Activated CD4-positive, CD25-positive, alpha-beta regulatory T cell treated with anti-CD3 and anti-CD28 coated beads, Interleukin-2, amount 50 U/mL, for 24 hours (primary cell): ENCODE measurements at places on chromosomes 16 and 17.

DNA sequence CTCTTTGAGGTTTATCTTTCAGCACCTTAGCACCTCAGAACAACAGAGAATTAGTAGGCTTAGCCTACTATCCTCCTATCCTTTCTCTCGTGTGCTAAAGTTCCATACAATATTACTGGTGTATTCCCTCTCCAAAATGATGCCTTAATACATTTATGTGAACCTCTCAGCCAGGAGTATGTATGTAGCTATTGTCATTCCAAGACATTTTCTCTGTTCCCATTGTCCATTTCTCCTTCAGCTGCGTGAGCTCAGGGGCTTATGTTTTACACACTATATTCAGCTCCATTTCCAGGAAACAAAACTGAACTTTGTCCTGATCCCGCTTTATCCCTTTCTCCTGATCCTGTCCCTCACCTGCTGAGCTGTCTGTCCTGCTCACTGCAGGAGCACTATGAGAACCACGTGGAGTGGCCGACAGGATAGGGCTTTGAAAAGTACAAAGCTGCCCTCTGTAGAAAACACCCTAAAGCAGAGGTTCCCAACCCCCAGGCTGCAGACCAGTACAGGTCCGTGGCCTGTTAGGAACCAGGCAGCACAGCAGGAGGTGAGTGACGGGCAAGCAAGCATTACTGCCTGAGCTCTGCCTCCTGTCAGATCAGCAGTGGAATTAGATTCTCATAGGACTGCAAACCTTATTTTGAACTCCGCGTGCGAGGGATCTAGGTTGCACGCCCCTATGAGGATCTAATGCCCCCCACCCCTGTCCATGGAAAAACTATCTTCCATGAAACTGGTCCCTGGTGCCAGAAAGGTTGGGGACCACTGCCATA is 55.7 kb downstream of the CENPV start:
- no peak for ATAC-seq

DNA sequence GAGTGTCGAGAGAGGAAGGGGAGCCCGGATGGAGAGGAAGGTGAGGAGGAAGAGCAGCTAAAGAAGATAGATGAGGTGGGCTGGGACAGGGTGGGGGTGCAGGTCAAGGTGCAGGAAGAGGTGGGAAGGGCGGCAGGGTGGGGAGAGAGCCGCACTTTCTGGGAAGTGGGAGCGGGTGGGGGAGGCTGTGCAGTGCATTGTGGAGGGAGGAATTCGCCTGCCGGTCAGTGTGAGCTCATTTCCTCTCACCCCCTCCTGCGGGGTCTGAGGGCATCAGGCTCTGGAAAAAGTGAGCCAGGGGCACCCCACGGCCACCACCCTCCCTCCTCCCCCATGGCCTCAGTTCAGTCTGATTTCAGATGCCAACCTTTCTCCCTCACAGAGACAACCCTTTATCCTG is 2.5 kb upstream of the ARHGAP23 start:
- no peak for ATAC-seq

DNA sequence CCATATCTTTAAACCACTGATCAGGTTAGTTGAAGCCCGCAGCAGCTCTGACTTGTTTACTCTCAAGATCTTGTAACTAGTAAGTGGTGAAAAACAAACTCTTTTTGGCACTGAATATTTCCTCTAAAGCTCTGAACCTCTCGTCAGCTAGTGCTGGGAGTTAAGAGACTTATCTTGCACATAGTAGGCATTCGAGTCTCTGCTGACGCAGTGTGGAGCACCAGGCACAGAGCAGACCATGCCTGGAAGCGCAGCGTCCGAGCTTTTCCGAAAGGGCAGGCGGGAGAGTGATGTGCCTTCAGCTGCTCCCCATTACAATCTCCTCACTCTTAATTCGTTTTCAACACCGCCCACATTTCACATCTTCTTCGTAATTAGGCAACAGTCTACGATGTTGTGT is 63.0 kb downstream of the SMG6 start:
- no peak for ATAC-seq

DNA sequence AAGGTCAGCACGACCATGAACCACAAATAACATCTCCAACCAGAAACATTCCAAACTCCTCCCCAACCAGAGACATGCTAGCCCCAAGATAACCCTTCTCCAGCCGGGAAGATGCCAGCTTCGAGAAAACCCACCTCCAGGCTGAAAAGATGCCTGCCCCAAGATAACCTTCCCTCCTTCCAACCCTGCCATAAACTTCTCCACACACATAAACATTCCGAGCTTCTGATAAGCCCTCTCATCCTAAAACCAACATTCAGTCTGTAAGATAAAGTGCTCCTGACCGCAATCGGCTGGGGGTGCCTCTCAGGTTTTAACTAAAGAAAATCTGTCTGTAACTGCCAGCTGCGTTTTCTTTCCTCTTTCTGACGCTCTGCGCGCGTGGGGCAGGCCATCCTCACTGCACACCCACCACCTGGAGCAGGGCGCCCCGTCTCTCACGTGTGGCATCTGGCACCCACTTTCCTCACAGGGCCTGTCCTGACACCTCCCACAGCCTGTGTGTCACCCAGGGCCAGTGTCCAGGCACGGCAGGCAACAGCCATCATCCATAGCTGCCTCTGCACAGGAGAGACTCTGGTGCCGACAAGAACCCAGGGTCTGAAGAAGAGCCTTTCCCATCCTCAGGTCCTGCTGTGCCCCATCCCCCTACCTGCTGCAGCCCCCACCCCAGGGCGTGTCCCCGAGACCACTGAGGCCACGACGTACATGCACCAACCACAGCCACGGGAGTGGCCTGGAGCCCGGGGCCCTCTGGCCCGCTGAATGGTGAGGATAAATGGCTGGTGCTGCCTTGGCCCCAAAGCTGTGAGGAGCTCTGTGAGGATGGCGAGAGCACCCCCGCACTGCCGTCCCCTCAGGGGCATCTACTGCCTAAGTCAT is 3.7 kb downstream of the TEPSIN start:
- ATAC-seq: no peak

DNA sequence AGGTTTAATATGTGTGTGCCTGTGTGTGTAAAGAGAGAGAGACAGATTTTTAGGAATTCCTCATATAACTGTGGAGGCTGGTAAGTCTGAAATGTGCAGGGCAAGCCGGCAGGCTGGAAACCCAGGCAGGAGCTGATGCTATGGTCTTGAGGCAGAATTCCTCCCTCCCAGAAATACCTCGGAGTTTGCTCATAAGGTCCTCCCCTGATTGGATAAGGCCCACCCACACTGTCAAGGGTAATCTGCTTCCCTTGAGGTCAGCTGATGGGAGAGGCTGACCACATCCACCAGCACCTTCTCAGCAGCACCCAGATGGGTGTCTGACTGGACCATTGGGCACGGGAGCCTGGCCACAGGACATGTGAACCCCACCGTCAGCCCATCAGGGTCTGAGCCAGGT is 42.4 kb downstream of the C16orf95 start:
- ATAC-seq: no peak

GRCh38 chr17:67625971-67626370 is 91.8 kb upstream of the NOL11 start:
- no peak for ATAC-seq

- no peak for ATAC-seq
Observed at GRCh38 chr17:65374966-65375365, 186.5 kb downstream of the AXIN2 start.
